ENCODE measurements at places on chromosomes 7 and 10.
A peak's percentile ranks its signal among the peaks of the same experiment; 100 is the strongest.

DNA sequence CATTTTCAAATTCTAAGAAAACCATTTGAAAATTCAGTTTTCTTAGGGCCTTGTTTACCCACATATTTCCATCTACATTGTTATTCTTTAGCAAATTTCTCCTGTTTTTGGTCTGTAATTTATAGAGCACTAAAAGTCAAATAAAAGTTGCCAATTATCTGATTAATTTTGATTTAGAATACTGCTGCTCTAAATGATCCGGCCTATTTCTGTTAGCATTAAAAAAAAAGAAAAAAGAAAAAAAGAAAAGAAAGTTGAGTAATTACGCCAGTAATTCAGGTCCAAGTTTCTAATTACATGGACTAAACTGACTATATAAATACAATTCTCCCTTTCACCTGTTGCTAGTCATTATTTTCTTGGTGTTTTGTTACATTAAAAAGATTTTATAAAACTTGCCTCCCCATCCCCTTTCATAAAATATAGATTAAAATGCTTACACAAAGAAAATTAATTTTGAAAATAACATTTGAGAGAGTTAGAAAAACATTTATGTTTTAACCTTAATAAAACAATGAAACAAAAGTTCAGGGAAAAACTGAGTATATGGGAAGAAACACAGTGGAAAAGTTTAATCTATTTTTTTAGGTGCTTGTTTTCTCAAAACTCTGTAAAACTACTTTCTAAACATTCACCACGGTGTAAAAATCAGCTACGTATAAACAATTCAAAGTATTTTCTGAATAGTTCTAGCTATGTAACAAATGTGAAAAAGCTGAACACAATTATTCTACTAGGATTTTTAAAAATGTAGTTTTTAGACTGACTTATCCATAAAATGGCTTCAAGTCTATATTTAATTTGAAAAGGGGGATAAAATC lies 6.8 kb upstream of the COMMD3 start:
- DNase-seq = no peak

DNA sequence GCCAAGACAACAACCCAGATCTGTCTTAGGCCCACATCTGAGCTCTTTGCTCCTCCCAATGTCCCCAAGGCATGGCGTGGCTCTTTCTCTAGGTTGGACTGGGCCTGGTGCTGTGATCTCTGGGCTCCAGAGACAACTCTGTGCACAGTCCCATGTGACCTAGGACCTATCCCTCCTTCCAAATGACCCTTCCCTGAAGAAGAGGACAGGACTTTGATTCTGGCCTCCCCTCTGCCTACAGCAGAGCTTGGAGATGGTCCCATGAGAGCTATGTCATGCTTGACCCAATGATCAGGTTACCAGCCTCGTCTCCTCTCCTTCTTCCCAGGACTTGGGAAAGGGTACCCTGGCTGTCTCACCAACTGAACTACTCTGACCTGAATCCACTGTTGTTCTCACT lies 296.3 kb upstream of the GALNT17 start:
- DNase-seq = no peak

DNA sequence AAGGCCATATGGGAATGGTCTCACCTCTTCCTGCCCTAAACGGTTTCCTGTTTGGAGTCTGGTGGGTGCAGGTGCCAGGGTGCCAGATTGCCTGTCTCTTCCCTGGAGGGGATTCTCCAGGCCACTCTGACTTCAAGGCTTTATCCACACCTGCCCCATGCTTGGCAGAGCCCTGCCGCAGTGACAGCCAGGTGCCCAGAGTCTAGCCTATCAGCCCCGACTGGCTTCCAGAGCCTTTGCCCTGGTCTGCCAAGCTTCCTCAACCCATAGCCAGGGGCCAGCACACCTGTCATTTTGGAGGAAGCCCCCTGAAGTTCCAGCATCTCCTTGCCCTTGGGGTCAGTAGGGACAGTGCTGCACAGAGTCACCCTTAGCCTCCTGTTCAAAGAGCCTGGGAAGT lies 21.6 kb downstream of the TBATA start:
- DNase-seq = peak; percentile 39

DNA sequence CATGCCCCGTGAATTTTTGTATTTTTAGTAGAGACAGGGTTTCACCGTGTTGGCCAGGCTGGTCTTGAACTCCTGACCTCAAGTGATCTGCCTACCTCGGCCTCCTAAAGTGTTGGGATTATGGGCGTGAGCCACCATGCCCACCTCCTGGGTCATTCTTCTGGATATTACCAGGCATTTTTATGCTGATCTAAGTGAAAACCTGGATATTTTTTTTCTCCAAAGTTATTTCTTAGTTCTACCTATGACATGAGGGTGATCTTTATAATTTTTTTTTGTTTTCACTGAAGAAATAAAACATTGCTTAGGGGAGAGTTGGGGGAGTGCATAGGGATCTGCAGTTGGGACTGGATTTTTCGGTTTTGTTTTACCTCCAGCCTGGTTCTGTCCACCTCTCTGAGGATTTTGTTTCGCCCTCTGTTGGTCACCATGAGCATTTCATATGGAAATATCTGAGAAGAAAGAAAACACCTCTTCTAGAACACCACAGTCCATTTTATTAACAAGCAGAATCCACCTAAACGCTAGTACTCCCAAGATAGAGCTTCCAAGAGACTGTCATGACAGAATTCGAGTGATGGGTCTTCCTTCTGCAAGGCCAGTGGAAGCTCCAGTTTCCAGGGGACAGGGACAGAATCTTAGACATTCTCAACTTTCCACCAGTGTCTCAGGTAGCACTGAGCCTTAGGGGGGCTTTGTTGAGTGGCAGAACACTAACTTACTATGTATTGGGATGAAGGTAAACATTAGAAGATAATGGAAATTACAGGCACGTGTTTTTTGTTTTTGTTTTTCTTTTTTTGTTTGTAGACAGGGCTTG lies 33.4 kb upstream of the AFAP1L2 start:
- DNase-seq = no peak

GRCh38 chr10:59557052-59557451 lies 152.6 kb downstream of the SLC16A9 start:
- DNase-seq = no peak

DNA sequence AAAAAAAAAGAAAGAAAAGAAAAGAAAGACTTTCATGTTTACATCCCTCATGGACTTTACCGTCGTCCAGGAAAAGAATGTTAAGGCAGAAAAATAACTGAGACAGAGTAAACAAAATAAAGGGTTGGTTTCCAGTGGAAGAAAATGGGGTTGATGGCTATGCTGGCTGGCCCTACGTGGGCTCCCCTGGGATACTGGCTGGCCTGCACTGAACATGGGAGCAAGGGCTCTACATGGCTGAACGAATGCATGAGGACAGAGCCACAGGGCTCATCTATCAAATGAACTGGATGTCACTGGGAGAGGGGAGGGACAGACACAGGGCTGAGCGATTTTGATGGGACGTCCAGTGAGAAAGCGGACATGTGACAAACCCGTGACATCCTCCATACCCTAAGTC lies 2.5 kb upstream of the UCMA start:
- DNase-seq = no peak

DNA sequence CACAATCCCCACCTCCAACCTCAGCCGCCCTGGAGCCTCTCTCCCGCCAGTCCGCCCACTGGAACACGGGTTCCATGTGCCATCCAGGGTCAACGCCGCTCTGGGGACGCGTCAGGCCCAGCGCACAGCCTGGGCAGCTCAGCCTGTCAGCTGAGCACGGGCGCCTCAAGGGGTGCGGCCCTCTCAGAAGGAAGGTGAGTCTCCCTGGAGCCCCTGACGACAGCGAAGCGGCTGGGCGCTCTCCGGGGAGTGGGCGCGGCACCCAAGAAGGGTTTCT lies 1.2 kb upstream of the SLC18A3 start:
- DNase-seq = no peak

DNA sequence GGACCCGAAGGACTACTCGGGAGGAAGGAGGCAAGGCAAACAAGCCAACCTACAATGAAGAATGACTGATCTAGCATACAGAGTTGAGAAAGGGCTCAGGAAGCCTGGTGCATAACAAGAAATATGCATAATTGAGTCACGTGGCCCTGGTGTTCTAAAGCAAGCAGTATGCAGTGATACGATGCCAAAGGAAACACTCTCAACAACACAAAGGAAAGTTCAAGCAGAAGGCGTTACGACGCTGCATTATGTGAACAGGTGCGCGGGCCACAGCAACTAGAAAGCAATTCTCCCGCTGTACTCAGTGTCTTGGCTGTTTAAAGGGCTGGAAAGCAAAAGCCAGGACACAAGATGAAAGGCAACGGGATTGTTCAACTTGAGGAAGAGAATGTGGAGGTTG lies 100.8 kb downstream of the PRTFDC1 start:
- no peak for DNase-seq

DNA sequence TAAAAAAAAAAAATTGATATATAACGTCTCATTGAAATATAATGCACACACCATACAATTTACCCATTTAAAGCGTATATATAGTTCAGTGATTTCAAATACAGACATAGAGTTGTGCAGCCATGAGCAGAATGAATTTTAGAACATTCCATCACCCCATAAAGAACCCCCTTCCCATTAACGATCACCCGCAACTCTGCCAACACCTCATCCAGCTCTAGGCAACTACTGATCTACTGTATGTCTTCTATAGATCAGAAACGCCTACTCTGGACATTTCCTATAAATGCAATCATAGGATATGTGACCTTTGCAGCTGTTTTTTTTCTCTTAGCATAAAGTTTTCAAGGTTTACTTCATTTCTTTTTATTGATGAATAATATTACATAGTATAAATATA lies 33.4 kb upstream of the GPAM start:
- DNase-seq = no peak

- no peak for DNase-seq
These were observed 56.7 kb upstream of the JCAD start for GRCh38 chr10:30116041-30116491.

DNA sequence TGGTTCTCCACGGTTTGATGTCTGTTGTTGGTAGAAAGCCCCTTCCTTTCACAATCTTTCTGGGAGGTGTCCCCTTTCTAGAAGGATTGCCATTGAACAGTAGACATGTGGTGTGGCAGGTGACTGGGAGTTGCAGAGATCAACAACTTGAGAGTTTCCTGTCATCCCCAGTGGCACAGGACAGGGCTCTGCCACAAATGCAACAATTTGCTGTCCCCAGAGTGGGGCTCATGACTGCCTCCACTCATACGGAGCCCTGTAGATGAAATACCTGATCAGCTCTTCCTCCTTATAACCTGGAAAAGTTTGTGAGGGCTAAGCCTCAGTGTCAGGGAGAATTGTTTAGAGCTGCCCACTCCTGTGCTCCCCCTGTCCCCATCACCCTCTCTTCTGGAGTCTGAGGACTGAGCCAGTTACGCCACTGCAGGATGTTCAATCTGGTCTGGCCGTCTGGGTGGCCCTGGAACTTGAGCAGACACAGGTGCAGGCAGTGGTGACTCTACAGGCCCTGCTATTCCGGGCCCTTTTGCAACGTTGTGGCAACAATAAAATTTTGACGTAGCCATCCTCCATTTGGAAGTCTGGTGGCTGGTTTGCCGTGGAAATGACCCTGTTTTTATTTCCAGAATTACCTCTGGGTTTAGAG lies 6.5 kb downstream of the DBNL start:
- no peak for DNase-seq

- no peak for DNase-seq
These were observed 25.0 kb upstream of the FZD1 start for GRCh38 chr7:91239171-91239604.

DNA sequence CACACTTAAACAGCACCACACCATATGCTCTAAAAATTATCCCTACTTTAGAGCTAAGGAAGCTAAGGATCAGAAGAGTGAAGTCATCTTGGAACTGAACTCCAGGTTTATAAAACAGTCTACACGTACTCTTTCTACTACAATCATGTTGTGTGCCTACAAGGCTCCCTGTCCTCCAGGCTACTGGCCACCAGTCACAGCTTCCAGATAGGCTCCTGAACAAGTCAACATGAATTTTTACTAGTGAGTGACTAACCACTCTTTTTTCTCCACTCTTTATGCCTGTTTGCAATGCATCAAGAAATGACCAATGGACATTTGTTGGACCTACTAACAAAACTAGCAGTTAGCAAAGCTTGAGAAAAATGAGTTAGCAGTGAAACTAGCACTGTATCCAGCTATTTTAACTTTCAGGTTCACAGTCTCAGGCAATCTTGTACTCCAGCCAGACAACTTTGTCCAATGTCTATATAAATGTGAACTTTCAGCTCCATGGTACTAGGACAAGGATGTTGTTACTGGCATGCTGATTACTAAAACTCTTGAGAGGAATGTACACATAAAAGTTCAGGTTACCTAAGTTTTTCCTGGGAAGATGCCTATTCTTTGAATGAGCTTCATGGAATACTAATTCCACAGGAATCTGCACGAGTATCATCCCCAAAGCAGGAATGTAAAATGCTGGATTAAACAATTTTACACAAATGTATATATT lies 180.0 kb downstream of the BTAF1 start:
- no peak for DNase-seq

GRCh38 chr7:40765639-40766038 lies 630.8 kb downstream of the SUGCT start:
- no peak for DNase-seq

- DNase-seq = no peak
These were observed 513 bp downstream of the TMEM178B start for GRCh38 chr7:141074162-141074991.

DNA sequence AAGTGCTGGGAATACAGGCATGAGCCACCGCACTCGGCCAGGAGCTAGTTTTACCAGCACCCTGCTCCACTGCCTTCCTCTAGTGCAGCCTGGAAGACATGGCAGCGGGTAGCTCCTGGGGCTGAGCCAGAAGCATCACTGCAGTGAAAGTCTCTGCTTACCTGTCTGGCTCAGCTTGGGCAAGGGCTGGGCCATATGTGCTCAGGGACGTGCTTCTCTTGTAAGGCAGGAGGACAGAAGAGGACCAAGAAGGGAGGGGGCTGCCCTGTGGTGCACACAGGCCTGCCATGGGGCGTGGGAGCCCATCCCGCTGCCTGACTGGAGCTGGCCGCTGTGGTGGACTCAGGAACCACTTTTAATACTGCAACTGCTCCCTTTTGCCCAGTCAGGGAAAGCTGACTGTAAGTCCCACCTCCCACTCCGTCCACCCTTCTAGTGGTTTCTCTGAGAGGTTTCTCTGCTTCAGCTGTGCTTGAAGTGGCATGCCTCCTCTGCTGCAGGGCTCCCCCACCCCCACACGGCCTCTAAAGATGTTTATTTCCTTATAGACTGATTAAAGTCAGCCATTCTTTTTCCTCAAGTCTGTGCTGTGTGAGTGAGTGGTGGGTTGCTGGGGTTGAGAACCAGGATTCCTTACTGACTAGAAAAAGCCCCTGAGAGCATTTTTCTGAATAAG lies 25.3 kb upstream of the C10orf95 start:
- no peak for DNase-seq
